Vagina (tissue), 2 donors: ENCODE measurements at places on chromosomes 13 and 19. TPM values are rescaled to one million over a fixed set of nuclear protein-coding genes. Genes with fewer than 3 reads are reported as not detected.
A peak's percentile ranks its signal among the peaks of the same experiment; 100 is the strongest.

Gene KLK3
- total RNA-seq: not detected

Gene FCGBP
- 31.7 TPM for total RNA-seq

Gene GADD45B
- 181 TPM for total RNA-seq

Gene ATXN8OS
- total RNA-seq: not detected

Gene TMC4
- 22.3 TPM for total RNA-seq

Gene ZNF99
- not detected for total RNA-seq

Gene CALR3
- not detected for total RNA-seq

Gene CACTIN
- total RNA-seq: 36.3 TPM

- peak; percentile 49 for DNase-seq
These were observed 1466.9 kb downstream of the UQCRFS1 start for GRCh38 chr19:27745978-27746542.

- no peak for DNase-seq
These were observed 312.1 kb upstream of the PCDH20 start for GRCh38 chr13:61727767-61728166.

DNA sequence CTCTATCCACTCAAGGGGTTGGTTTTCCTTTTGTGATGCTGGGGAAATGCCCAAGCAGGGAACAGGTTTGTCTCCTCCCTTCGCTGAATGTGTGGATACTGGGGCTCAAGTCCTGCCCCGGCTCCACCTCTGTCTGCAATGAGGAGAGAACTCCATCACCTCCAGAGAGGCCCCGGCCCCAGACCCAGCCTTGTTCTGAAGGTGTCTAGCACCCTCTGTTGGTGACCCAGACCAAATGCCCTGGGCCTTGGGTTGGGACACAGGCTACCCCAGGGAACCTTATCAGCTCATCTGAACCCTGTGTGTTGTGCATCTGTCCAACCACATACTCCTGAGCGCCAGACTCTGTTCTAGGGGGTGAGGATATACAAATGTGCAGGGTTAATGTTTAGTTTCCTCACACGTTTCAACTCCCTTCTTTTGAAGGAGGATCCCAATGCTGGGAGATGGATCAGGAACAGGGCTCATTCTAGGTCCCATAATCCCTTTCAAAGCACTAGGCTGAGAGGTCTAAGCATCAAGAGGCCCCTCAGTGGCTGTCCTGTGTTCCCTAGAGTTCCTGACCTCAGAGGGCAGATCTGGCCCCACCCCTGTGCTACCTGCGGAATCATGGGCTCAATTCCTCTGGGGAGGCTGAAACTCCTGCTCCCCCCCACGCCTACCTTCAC lies 112.5 kb upstream of the SLC7A1 start:
- peak; percentile 70 for DNase-seq

- DNase-seq: no peak
These were observed 1.3 kb upstream of the RPS9 start for GRCh38 chr19:54199401-54199800.

- DNase-seq: no peak
These were observed 5.0 kb downstream of the RNF113B start for GRCh38 chr13:98171900-98172589.

- no peak for DNase-seq
These were observed 20.0 kb downstream of the UCHL3 start for GRCh38 chr13:75569576-75569975.

DNA sequence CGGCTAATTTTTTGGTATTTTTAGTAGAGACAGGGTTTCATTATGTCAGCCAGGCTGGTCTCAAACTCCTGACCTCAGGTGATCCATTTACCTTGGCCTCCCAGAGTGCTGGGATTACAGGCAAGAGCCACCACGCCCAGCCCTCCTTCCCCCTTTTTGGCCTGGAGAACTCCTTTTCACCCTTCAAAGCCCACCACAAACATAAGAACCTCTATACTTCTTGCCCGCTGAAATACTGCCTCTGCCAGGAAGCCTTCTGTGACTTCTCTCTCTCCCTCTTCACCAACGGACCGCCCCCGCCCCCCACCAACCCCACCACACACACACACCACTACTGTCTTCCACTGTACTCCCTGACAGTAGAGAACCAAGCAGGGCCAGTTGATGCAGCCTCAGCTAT lies 2.5 kb downstream of the ZNF428 start:
- DNase-seq: no peak

- no peak for DNase-seq
These were observed 19.6 kb upstream of the B3GNT3 start for GRCh38 chr19:17775245-17775927.

GRCh38 chr13:33799950-33800592 lies 17.9 kb upstream of the RFC3 start:
- DNase-seq: no peak

DNA sequence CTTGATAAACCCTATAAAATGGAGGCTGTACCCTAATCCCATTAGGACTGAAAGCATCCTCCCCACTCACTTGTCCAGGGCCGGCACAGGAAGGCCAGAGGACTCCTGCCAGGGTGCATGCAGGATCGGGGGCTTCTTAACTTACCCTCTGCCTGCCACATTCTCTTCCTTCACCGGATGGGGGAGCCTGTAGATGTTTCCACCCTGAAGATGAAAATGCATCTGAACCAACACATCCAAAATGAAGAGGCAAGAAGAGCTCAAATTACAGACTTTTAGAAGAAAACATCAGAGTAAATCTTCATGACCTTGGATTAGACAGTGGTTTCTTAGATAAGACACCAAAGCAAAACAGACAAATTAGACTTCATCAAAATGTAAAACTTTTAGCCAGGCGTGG lies 25.9 kb upstream of the NAPA start:
- DNase-seq: no peak

DNA sequence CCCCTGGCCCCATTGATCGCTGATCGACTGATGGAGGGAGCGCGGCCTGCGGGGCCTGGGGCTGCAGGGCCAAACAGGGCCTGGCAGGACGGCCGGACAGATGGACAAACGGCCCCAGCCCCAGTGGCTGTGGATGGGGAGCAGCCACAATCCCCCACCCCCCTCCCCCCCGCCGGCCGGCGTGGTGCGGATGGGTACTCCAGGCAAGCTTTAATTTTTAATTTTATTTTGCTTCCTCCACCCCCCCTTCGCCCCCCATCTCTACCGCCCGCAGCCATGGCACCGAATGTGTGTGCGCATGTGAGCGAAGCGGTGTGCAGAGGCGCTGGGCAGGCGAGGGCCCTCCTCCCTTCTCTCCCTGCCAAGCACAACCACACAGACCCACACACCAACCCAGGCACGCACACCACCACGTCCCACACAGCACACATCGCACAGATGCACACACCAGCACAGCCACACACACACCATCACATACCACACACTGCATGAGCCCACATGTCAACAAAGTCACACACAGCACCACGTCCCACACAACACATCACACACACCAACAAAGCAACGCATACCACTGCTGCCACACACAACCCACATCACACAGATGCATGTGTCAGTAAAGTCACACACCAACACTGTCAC lies 12.4 kb downstream of the ERFL start:
- DNase-seq: no peak

DNA sequence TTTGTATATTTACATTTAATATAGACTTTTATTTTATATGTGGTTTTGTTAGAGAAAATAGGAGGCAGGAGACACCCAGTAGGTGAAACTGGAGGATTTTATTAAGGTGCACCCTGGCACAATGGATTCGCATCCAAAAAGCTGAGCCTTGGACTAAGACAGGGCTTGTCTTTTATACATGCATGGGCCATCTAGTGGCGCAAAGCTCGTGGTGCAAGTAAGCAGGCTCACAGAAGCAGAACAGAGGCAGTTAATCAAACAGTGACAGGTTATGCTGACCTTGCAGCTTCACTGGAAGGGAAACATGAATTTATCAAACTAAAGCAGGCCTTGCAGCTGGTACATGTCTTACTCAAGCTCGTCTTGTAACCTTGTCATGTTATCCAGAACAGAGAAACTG lies 58.8 kb upstream of the ZNF681 start:
- DNase-seq: no peak

- no peak for DNase-seq
These were observed 107.2 kb downstream of the STARD13 start for GRCh38 chr13:33178209-33178840.

- DNase-seq: no peak
These were observed 83.9 kb upstream of the TSC22D1 start for GRCh38 chr13:44660050-44660449.

- DNase-seq: no peak
These were observed 7.7 kb upstream of the TEX26 start for GRCh38 chr13:30924721-30925120.

DNA sequence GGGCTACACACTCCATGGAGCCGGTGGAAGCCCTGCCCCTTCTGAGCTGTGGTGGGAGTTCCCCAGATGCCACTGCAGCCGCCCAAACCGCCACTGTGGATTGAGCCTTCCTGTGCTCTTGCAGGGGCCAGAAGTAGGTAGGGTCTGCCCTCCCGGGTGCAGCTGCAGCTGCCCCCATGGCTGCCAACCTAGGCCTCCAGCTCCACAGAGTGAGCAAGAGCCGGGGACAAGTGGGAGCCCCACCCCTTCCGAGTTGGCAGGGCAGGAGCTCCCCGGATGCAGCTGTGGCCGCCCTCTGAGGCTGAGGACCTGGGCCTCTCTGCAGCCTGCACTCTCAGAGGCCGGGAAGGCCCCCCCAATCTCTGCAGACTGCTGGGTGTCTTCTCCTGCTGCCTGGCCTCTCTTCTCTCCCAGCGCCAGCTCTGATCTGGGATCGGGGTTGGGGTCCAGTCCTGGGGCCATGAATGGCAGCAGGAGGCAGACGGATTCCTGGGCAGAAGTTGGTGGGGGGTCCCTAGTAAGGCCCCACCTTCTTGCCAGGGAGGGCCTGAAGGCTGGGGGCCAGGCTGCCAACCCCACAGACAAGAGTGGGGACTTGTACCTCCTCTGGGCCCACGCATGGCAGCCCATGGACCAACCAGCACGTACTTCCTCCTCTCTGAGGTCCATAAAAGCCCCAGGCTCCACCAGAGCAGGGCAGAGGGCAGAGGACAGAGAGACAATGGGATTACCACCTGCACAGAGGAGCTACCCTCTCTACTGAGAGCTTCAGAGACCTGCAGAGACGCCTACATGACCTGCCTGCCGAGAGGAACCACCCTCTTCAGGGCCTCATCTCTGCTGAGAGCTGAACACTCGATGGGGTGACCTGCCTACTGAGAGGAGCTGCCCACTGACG lies 28.9 kb downstream of the AP2S1 start:
- DNase-seq: no peak

DNA sequence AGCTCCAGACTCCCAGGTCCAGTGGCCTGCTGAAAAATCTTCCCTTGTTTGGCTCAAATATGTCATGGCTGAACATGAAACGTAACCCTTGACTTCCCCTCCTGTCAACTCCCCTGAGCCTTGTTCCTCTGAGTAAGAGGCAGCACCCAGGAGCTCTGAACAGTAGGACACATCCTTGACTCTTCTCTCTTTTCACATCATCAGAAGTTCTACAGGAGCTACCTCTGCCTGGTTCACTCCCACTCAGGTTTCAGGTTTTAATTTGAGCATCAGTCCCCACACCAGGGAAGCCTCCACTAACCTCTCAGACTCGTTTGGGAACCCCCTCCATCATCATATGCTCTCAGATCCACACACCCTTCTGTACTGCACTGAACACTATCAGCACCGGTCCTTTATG lies 30.3 kb downstream of the ZNF823 start:
- no peak for DNase-seq

- no peak for DNase-seq
These were observed 5.1 kb downstream of the DOT1L start for GRCh38 chr19:2168619-2169424.

DNA sequence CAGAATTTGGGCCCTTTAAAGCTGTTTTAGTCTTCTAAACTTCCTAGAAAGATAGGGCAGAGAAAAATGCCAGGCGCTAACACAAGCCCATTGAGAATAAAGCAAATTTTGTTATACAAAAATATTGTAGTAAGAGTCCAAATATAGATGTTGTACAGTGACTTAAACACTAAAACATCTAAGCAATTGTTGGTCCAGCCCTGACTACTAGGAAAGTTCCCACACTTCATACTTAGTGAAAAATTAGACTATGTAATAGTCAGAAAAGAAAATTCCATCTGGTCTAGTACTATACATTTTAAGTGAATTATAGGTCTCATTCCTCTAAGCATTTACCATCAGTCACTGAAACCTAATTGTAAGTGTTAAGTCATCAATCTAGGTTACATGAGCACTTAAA lies 1518.3 kb upstream of the SLC10A2 start:
- DNase-seq: no peak

DNA sequence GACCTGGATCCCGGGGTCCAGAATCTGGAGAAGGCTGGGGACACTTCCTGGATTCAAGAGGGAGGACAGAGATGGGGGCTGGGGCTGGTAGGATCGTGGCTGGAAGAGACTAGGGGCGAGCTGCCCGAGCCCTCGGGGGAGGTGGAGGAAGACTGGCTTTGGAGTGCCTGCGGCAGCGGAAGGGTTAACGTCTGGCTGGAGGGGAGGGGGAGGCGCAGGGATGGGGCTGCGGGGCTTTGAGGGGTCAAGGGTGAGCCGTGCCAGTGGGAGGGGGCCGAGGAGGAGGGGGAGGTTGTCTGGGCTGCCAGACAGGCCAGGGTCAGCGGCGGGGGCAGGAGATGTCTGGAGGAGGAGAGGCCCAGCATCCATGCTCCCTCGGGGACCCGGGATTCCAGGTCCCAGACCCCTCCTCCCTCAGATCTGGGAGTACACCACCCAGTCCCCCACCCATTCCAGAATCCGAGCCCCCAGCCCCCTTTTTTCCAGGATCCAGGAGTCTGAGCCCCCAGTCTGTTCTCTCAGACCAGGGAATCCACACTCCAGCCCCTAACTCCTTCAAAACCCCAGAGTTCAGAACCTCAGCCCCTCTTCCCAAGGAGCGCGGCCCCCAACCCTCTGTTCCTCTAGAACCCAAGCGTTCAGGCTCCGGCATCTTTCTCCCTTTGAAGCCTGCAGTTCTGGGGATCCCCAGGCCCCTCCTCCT lies 3.2 kb upstream of the SPACA6 start:
- no peak for DNase-seq

DNA sequence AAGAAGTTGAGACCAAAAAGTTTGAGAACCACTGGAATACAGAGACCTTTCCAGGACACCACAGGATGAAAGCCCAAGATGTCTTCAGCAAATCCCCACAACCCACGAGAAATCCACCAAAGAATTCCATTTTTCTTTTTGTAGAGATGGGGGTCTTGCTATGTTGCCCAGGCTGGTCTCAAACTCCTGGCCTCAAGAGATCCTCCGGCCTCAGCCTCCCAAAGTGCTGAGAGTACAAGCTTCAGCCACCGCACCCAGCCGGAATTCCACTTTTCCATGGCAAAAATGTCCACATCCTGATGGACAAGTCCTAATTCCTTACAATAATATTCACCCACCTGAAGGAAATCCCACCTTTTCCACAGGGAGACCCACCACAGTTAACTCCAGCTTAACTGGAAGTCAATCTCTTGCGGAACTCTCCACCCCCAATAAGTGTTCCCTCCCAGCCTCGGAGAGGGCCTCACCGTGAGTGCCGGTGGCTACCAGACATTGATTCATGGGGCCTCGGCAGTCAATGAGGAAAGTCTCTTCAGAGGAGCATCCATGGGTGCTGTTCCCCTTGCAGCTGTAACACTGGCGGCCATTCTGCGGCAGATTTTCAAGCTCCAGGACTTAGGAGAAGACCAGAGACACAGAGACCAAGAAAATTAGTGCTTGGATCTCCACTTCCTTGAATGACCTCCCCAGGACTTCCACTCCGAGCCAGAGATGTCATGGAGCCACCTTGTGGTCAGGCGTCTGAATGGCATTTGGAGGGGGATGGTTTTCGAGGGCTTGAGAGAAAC lies 12.3 kb upstream of the CADM4 start:
- DNase-seq: no peak
